ENCODE measurements at places on chromosomes 11 and 22. TPM values are rescaled to one million over a fixed set of nuclear protein-coding genes. Genes with fewer than 3 reads are reported as not detected.

THY1 gene
- total RNA-seq, result not detected

DNA sequence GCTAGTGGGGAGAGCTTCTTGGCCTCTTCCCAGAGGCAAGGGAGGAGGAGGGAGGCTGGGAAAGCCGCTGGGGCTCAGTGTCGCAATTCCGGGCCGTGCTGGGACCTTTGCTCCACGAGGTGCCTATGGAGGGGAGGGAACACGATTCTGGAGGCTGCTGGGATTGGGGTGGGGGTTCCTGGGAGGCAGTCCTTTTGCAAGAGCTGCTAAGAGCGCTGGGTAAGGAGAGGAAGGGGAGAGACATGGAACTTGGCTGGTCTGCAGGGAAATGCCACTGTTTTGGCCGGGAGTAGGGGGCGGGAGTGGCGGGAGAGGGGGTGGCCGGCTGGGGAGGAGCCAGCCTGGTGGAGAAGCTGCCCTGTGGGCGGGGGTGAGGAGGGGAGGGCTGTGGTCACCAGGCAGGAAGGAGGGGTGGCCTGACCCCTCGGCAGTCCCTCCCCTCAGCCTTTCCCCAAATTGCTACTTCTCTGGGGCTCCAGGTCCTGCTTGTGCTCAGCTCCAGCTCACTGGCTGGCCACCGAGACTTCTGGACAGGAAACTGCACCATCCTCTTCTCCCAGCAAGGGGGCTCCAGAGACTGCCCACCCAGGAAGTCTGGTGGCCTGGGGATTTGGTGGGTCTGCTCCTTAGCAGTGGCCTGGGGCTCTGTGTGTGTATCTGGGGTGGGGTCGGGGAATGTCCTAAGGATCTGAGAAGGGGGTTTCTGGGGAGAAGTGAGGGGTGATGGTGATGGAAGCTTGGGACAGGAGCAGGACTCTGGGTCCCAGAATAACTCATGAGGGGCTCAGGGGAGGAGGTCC, at the start of gene NR1H3:
NR1H3 (plus strand) TSS at position 480 of the 800 bp plus-strand sequence. CDS start 1,221 bp downstream, outside the sequence.
- DNase-seq, result no peak

DNA sequence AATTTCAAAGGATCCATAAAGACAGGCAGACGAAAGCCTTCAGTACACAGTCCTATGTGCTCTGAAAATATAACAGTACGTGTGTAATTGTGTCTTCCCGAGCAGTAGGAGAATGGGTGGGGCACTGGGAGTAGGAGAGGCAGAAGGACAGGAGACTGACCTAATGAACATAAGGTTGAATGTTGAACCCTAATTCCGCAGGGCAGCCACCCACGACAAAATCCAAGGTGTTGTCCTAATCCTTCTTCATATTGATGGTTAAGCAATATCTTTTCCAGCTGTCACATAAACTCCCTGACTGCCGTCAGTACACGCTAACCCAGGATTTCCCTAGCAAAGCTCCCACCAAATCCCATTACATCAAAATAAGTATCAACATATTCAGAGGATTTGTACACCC, 34.5 kb downstream of the SPATA19 start:
- DNase-seq, result no peak

DNA sequence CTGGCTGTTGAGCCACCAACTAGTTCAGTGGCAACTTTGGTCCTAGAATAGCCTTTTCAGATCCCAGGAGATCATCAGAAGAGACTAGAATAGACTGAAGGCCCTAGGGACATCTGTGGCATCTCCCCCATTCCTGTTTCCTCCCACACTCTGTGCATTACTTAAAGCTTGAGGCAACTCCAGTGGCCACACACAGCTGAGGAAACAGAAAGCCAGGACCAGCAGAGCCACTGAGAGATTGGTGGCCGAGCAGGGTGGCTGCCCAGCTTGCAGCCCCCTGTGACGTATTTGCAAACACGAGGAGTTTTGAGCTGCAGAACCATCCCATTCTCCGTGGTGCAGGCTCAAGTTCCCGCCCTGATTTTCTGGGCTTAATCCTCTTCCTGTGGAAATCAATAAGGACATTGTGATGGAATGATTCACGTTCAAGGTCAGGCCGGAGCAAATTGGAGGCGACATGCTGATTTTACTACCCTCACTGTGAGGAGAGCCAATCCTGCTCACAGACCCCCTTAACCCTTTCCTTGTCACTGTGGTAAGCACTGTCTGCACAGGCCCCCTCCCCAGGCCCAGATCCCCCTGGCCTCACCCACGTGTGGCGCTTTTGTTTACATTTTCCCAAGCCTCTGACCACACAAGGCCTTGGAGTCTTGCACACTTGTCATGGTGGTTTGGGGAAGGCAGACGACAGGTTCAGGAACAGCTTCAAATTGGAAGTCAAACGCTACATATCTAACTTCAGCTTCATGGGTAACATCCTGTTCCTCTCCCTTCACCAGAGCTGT, 69.1 kb upstream of the MYOD1 start:
- no peak for DNase-seq

DNA sequence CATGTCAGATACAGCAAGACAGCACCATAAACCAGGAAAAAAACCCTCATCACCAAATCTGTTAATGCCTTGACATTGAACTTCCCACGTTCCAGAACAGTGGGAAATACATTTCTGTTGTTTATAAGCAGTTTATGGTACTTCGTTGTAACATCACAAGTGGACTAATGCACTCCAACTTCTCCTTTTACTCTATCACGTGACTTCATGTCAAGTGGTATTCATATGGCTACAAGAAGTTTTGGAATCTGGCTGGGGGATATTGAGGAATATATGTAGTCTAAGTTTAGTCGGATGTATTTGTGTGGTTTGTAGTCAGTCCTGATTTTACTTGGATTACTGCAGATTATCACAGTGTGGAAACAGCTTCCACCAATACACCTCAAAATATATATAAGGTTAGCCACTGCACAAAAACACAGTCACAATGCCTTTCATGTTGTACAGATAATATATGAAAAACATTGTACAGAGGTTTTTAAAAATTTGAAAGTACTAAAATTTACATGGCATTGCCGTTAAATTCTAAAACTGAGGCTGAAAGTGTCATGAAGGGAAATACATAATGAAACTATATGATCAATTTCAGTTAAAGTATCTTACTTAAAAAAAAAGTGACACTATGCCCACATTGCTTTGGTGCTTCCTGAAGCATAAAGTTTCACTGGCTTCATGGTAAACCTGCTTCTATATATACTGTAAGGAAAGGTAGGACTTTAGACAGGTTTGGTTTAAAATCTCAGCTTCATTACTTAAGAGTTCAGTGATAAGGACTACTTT, 134.1 kb downstream of the CASP12 start:
- DNase-seq, result no peak

Measured in CD4-positive, alpha-beta T cell (primary cell).